AML-193 (cell line): ENCODE measurements at places on chromosomes 6 and 20.

GRCh38 chr6:33777398-33778388 is 11.2 kb downstream of the LEMD2 start:
- DNase-seq = no peak

DNA sequence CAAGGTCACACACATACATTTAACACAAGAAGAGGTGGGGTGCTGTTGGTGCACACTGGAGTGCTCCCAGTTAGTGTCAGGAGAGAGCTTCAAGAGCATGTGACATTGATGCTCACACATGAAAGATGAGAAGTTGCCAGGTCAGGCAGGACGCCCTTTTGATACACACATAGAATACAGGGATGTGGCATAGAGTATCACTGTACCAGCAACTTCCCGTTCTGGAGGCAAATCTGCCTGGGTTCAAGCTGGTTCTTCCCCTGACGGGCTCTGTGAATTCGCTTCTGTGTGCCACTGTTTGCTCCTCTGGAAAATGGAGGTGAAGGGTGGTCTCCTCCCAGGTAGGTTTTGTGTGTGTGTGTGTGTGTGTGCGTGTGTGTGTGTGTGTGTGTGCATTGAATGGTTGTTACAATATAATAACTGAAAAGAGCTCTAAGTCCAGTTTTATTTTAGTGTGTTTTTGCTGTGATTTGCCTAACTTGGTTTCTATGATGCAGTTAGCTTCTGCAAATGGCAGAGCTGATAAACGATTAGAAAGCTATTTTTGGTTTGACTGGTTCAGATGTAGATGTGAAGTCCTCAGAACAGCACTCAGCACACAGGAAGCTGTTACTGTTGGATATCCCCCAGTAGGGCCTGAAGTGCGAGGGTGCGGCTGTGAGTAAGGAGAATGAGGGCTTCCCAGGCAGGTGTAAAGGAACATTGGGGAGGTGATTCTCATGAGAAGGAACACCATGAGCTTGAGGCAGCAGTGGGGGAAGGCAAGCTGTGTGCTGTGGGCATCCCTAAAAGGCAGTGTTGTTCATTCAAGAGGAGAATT is 53.4 kb downstream of the HIVEP1 start:
- DNase-seq = no peak

- DNase-seq = peak; percentile 96
Measured at GRCh38 chr20:32155017-32155981, 45.8 kb downstream of the TM9SF4 start.

- DNase-seq = no peak
Measured at GRCh38 chr6:150745896-150746295, 119.6 kb upstream of the MTHFD1L start.

- DNase-seq = no peak
Measured at GRCh38 chr6:33885132-33886057, 81.6 kb upstream of the MLN start.
